CD14-positive monocyte (primary cell): ENCODE measurements at places on chromosomes 5 and 9.
A peak's percentile ranks its signal among the peaks of the same experiment; 100 is the strongest.

GRCh38 chr5:88203981-88204750, 64.5 kb downstream of the TMEM161B start:
- DNase-seq: no peak

- DNase-seq: no peak
Observed at GRCh38 chr5:6608016-6608415, 24.8 kb downstream of the NSUN2 start.

DNA sequence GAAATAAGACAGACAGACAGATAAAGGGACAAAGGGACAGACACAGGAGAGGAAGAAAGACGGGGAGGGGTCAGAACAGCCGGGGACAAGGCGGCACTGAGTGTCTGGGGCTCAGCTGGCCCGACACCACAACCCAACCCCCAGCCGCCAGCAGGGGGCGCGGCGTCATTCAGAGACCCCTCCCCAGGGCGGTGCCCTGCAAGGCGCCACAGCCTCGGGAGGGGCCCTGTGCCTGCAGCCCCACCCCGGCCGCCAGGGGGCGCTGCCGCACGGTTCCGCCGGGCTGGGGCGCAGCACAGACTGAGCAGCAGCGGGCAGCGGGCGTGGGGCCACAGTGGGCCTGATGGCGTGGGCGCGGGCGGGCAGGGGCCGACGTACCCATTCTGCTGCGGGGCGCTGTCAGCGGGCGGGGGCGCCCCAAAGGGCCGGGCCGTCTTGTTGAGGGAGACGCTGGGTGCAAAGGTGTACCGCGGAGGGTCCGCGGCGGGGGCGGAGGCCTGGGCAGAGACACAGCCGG, 5.9 kb downstream of the PDLIM7 start:
- no peak for DNase-seq

DNA sequence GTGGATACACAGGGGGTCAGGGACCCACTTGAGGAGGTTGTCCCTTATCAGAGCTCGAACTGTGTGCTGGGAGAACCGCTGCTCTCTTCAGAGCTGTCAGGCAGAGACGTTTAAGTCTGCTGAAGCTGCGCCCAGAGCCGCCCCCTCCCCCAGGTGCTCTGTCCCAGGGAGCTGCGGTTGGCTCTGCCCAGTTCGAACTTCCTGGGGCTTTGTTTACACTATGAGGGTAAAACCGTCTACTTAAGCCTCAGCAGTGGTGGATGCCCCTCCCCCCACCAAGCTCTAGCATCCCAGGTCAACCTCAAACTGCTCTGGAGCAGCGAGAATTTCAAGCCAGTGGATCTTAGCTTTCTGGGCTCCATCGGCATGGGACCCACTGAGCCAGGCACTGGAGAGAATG, 15.9 kb downstream of the SRD5A1 start:
- no peak for DNase-seq

GRCh38 chr9:33304362-33304761, 14.0 kb downstream of the NFX1 start:
- DNase-seq: no peak

DNA sequence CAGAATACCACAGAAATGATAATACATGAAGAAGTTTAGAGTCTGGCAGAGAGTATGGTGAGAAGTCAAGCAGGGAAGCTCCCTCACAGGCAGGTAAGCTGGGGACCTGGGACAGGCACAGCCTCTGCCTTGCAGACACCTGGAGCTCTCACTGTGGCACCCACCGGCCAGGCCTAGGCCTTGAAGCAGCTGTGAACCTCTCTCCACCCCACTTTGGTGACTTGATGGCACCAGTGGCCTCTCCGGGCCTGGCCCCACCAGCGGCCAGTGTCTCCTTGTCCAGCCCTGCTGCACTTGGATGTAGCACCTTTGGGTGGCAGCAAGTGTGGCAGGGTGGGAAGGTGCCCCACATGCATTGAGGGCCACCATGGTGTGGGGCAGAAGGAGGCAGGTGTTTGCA, 330.5 kb downstream of the NPR3 start:
- no peak for DNase-seq

GRCh38 chr5:149141224-149141956, at the start of gene ABLIM3:
Gene ABLIM3, plus strand, starts transcription at chr5:149141493. Its CDS starts 603 bp downstream, at chr5:149142096.
- peak; percentile 59 for DNase-seq

DNA sequence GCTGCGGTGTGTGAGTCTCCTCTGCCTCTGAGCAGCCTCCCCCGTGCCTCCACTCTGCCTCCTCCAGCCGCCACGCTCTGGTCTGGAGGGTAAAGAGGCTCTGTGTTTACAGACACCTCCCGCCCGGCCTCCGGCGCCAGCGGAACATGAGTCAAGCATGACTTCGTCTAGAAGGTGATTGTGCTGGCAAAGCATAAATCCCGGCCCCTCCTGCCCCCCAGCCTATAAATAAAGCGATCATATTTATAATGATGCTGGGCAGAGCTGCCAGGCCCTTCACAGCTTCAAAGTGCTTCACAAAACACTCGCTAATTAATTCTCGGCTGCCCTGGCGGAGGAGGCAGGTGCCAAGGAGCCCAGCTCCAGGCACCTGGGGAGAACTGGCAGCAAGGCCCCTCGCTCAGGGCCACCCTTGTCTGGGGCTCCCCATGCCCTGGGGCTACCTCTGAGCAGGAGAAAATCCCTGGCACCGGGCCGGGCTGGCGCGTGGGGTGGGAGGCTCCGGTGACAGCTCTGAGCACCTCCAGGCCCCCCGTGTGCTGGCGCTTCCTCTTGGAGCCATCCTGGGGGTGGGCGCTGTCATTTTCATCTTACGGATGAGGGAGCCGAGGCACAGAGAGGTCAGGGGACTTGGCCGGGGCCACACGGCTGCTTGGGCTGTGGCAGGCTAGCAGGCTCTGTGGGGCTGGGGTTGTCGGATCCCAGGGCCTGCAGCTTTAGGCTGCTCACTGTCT, 87.8 kb downstream of the RXRA start:
- DNase-seq: no peak

DNA sequence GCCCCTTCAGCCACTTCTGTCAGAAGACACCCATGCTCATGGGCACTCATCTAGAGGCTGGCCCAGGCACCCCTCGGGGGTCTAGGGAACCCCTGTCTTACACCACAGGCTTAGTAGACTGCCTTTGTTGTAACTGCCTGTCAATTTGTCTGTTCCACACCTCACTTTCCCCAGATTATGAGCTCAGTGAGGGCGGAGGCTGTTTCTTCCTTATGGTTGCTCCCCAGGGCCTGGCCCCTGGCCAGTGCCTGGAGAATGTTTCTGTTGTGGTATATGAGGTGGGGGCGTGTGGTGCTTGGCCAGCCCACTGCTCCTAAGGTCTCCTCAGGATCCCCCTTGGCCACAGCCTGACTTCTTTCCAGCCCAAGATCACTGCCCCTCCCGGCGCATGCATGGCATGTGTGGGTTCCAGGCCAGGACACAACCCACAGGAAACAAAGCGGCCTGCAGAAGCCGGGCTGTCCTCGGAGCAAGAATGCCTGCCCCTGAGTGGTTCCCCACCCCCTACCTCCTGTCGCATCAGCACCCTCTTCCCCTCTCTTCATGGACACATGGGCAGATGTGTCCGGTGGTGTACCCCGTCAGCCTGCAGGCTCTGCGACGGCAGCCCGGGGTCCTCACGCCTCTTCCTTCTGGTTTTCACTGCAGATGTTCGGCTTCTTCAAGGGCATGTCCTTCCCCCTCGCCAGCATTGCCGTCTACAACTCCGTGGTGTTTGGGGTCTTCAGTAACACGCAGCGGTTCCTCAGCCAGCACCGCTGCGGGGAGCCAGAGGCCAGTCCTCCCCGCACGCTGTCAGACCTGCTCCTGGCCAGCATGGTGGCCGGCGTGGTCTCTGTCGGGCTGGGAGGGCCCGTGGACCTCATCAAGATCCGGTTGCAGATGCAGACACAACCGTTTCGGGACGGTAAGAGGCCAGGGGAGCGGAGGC, 17.7 kb downstream of the SLC25A48 start:
- DNase-seq: no peak

DNA sequence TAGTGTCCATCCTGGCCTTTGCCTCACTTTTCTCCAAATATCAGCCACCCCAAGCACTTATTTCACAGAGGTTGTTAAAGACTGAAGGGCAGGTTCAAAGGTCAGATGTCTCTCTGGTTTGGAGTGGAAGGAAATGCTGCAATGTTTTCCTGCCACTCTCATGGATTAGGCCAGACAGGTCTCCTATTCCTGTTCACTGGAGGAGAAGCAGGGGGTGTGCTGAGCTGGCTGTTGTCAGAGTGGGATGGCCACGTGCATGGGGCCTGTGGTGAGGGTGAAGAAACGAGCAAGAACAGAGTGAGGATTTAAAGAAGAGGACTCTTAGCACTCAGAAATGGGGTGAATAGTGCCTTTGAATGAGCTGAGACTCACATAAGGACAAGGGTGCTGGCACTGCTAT, 6.7 kb downstream of the TMEM8B start:
- no peak for DNase-seq

GRCh38 chr5:132019857-132020555, 8.5 kb upstream of the ACSL6 start:
- no peak for DNase-seq
